Lung (tissue), 17 donors: ENCODE measurements at places on chromosomes 2 and 18. TPM values are rescaled to one million over a fixed set of nuclear protein-coding genes. Genes with fewer than 3 reads are reported as not detected.

Gene HAAO
- total RNA-seq = 12.5 TPM

Gene KATNAL2
- total RNA-seq = 6.4 TPM

- H3K4me1 ChIP-seq = no peaks in the 10 kb centered on the region
- H3K4me3 ChIP-seq = no peak overlapping the region
- H3K27ac ChIP-seq = no peak overlapping the region
These were observed 642.7 kb downstream of the ARHGAP15 start for GRCh38 chr2:143771939-143772338.

DNA sequence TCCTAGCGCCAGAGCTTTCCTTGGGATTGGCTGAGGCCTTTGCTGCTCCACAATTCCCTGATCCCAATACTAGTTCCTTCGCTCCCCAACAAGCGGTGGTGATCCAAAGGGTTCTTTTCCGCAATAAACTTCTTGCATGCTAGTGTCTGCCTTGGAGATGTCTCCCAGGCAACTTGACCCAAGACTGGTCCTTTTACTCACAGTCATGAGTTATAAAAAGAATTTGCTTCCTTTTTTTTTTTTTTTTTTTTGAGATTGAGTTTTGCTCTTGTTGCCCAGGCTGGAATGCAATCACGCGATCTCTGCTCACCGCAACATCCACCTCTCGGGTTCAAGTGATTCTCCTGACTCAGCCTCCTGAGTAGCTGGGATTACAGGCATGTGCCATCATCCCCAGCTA lies 89.8 kb upstream of the SP3 start:
- H3K4me3 ChIP-seq = no peak overlapping the region

- H3K27me3 ChIP-seq = no peaks in the 10 kb centered on the region
- no peak overlapping the region for H3K4me3 ChIP-seq
- peaks cover 14% of the 10 kb centered on the region for H3K4me1 ChIP-seq
These were observed 48.6 kb downstream of the RNU4ATAC start for GRCh38 chr2:121579309-121579708.

GRCh38 chr2:60595953-60596352 lies 42.5 kb upstream of the BCL11A start:
- H3K4me3 ChIP-seq = no peak overlapping the region
- no peaks in the 10 kb centered on the region for H3K27me3 ChIP-seq
- no peaks in the 10 kb centered on the region for H3K36me3 ChIP-seq
- no peaks in the 10 kb centered on the region for H3K4me1 ChIP-seq
